ENCODE measurements at places on chromosomes 11 and 22. TPM values are rescaled to one million over a fixed set of nuclear protein-coding genes. Genes with fewer than 3 reads are reported as not detected.
A peak's percentile ranks its signal among the peaks of the same experiment; 100 is the strongest.

PAMR1 gene
- 15.6 TPM for total RNA-seq

ROBO4 gene
- total RNA-seq = 34.4 TPM

DNA sequence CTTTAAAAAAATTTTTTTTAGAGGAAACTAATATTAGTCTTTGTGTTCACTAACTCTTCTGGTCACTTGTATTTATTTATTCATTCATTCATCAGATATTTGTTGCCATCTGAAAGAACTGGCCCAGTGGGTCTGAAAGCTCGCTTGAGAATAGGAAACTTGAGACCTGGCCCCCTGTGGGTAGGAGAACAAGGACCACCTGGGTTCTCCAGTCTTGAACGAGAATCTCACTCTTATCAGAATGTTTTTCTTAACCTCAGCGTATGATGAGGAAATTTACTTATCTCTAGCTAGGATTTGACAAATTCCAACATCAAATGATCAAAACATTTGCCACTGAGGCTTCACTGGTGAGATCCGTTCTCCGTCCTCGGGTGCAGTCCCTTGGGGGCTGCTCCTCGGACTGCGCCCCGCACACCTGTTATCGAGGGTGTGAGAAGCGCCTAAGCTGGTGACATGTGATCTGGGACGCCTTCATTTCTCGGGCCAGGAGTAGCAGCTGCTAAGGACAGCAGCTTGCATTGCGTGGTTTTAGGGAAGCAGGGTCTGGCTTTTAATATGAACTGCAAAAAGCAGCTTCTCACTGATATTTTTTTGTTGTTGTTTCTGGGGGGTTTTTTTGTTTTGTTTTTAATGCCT lies 6.3 kb downstream of the C22orf31 start:
- no peak for DNase-seq

DNA sequence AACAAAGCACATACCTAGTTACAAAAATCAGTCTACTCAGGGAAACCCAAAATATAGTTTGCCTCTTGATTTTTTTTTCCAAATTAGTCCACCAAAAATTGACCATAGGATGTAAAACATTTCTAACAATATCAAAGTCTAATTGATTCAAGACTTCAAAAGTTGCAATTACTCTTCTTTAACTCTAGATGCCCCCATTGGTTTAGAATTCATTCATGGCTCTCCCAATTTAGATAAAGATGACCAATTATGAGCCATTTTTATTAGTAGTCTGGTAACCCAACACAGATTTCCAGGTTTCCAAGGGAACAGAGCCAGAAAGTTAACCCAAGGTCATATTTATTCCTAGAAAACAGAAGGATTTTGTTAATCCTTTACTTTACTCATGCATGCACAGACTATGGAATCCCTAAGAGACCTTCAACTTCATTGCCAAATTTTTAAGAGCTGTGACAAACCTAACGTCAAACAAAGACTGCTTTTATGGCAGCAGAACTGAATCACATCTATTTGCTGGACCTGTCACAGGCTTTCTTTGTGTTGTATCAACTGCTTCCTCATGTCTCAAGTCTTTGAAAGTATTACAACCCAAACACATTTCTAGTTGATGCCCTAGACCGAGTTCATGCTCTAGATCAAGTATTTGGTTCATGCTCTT lies 55.3 kb downstream of the C22orf42 start:
- no peak for DNase-seq

ILK gene
- total RNA-seq = 208 TPM

DNA sequence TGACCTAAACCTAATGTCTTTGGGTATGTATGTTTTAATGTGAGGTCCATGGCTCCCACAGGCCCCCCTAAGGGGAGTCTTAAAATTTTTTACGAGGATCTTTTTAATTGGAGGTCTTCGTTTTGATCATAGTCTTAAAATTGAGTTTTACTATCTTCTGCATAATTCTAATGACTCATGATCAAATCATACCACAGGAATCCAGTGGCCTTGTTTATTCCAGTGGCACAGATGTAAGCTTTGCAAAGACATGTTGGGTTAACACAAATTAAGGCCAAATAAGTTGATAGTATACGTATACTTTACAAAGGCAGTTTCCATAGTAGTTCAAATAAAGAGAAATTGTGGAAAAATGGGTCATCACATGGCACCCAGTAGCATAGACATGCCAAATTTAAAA lies 33.9 kb upstream of the FJX1 start:
- DNase-seq = no peak

OR5P2 gene
- total RNA-seq = not detected

DNA sequence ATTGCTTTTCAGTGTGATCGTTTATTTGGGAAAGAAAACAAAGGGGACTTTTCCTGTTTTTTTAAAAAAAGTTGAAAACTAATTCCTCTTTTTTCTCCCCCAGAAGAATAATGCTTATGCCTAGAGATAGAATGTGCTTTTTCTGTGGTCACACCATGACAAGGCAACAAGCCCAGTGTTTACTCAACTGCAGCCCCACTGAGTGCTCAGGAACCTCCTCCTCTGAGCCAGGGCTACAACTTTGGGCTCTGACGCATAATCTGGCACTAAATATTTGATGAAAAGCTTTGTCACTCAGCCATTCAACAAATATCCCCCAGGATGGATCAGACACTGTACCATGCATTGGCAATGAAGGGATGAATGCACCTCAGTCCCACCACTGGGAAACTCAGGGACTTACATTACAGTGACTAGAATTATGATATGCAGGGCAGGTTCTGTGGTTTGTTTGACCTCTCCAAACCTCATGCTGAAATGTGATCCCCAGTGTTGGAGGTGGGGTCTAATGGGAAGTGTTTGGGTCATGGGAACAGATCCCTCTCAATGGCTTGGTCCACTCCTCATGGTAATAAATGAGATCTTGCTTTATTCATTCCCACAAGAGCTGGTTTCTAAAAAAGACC lies 155.9 kb downstream of the CCDC34 start:
- DNase-seq = no peak

GRCh38 chr11:105670811-105671210 lies 60.9 kb downstream of the GRIA4 start:
- no peak for DNase-seq

DNA sequence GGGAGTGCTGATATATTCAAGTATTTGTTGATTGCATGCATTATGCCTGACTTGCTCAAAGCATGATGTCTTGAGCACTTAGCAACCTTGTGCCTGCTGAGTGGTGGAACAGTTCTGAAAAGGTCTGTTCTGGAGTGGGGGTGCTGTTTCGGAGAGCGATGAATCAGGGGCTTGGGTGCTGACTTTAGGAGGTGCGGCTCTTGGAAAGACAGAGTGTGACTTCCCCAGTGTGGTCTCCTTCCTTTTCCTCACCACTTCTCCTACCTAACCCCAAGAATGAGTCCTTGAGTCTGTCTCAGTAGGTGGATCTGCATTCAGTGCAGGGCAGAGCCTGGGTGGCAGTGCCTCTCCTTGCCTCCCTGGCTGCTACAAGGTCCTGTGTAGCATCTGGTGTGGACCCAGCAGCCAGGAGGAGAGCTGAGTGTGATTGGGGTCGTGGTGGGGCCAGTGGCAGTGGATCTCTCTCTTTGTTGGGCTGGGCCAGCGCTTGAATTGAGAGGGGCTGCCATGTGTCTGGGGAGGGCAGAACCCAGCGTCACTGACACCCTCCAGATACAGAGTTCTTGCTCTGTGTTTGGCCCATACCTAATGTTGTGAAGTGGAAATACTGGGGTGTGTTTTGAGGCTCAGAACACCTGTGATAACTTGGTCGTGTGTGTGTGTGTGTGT lies 35.9 kb downstream of the ST3GAL4 start:
- no peak for DNase-seq

- peak; percentile 98 for DNase-seq
Measured at GRCh38 chr22:41367039-41367679, 14.6 kb upstream of the TEF start.

DNA sequence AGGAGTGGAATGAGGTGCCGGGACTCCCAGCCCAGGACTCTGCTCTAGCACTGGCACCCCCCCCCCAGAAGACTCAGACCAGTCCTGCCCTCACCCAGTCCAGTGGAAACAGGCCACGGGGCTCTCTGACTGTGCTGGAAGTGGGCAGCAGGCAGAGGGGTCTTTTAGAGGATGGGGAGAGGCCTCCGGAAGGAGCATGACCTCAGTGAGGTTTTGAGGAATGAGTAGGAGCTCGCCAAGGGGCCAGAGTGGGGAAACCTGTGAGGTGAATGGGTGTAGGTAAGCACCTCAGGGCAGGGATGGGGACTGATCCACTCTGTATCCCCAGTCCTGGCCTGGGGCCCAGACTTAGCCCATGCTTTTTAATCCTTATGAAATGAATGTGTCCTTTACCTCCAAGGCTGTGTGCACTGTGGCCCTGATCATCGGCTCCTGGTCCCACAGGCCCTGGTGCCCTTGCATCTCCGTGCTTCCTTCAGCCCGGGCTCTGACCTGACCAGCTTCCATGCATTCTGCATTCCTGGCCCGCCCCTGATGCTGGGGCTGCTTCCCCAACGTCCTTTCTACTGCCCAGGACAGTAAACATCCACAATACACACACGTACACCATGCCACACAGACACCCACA lies 24.4 kb upstream of the RFPL3 start:
- DNase-seq = peak; percentile 31

DNA sequence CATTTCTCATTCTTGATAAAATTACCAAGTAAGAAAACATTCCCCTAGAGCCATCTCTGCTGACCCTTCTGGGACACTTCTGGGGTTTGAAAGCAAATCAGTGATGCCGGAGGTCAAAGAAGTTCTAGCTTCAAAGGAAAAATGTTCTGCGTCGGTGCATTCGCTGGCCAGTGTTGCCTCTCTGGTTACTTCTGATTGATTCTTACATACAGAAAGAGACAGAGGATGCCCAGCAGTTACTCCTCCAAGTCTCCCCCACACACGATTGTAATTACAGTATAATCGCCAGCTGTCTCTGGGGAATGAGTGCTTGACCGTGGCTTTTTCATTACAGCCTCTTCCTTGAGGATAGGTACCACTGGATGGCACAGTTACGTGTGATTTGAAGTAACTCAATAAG lies 150.9 kb downstream of the SNX19 start:
- DNase-seq = no peak

- no peak for DNase-seq
Measured at GRCh38 chr11:13705710-13706109, 37.2 kb downstream of the FAR1 start.

GRCh38 chr11:30938171-30938570 lies 352.0 kb upstream of the MPPED2 start:
- DNase-seq = no peak

DNA sequence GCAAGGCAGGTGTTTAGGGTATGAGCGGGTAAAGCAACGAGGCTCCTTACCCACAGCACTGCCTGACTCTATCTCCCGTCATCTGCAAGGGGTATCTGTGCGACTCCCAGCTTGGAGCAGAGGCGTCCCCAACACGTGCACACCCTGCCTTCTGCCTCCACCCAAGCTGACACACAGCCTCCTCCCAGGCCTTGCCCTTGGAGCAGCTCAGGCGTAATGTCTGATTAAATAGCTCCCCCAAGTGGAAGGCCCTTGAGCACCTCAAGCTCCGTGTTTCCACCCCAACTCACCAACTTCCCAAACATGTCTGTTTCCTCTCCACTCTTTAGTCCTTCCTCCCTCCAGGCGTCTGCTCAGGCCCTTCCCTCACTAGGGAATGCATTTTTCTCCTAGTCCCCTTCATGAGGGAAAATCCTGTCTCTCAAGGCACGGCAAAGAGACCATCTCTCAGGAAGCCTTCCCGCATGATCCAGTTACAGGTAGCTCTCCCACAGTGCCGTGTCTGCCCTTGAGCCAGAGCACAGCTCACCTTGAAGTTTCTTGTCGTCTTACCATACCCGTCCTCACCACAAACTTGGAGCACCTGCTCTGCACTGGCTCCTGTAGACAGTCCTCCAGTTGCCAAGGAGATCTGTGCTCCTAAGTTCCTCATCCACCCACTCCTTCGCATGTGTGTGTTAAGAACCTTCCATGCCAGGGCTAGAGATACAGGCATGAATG lies 15.8 kb downstream of the CYB5R2 start:
- DNase-seq = peak; percentile 73

OR52E4 gene
- not detected for total RNA-seq

- DNase-seq = peak; percentile 83
Measured at GRCh38 chr11:130213143-130213978, 53.8 kb downstream of the ST14 start.

- no peak for DNase-seq
Measured at GRCh38 chr11:6746626-6747025, 25.1 kb downstream of the OR2AG2 start.

DNA sequence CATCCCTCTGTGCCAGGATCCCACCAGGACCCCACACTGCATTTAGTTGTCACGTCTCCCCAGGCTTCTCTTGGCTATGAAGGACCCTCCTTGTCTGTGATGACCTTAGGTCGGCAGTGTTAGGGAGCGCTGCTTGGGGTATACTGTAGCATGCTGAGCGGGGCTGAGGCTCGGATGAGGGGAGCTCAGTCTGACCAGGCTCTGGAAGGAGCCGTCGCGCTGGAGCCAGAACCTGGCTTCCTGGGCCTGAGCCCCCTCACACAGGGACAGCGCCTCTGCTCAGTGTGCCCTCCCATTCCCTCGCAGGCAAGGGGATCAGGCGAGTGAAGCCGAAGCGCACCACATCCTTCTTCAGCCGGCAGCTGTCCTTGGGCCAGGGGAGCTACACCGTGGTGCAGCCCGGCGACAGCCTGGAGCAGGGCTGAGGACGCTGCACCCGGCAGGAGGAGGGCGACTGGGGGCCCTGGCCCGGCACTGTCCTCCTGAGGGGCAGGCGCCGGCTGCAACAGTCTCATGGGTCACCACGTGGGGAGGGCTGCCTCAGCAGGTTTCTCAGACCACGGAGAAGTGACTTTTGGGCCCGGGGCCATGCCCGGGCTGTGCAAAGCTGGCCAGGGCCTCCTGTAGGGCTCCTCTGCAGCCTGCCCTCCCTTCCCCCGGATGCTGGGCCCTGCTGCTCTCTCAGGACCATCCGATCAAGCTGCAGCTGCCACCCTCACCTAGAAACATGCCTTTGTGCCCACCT lies 11.5 kb upstream of the NEAT1 start:
- DNase-seq = peak; percentile 59

LRRN4CL gene
- total RNA-seq = 28.4 TPM

DNA sequence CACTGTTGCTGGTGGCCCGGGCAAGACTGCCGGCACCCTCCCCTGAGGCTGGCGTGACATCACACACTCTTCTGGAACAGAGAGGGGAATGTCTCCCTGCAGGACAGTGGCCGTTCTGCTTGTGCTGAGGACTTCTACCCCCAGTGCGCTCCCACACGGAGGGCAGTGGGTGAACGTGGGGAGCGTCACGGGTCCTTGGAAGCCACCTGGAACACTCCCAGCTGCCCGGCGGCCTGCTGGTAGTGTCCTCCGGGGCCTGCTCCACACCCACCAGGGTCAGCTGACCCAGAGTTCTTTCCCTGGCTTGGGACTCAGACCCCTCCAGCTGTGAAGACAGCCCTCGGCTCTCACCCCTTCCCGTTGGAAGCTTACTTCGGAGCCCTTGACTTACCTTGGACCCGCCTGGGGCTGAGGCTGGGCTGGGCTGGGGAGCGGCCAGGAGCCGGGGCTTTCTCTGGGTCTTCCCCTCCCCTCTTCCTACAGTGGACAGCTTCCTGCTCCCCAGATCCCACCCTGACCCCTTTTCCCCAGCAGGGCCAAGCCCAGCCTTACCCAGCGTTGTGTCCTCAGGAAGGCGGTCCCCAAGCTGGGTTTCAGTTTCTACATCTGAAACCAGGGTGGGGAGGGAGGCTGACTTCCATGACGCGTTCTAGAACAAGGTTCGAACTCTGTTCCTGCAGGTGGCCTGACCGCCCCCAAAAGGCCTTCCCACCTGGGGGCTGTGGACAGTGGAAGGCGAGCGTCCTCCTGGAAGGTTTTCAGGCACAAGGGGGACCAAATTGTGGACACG lies 14.8 kb upstream of the GAL start:
- DNase-seq = no peak

- DNase-seq = no peak
Measured at GRCh38 chr22:40491990-40492631, 121.7 kb downstream of the SGSM3 start.

ROM1 gene
- total RNA-seq = 15.2 TPM

All from sciatic nerve (tissue), 2 donors.